HCT116 (cell line): ENCODE measurements at places on chromosomes 3 and 15.

- no peak for DNase-seq
Observed at GRCh38 chr15:69224383-69224782, 63.9 kb downstream of the GLCE start.

DNA sequence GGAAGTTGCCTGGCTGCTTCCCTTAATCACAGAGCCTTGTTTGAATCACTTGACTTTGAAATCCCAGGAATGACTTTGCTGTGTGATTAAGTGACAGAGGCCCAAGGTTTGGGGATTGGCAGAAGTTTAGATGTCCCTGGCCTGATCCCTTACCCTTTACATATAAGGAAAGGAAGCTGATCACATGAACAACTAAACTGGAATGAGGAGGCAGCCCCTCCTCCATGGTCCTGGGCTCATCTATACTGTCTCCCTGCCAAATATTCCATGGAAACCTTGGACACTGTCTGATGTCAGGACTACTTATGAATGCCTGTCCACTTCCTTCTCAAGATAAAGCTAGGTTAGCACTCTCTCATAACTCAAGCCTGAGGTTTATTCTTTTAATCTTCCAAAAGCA, 181.3 kb upstream of the CTDSPL start:
- DNase-seq, result no peak

DNA sequence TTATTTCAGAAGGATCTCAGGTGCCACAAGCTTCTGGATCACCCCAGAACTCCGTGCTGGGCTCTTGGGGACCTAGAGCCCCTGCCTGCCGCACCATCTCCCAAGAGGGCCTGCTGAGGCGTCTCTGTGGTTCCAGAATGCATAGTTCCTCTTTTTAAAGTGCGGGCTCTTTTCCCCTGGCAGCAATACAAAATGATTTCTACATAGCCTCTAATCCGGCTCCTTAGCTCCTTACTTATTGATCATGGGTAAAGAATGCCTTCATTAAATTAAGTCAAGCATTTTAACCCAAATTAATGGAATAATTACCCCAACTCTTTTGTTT, 121.9 kb downstream of the ATP10A start:
- DNase-seq, result no peak

- no peak for DNase-seq
Observed at GRCh38 chr3:138985932-138986331, 20.1 kb downstream of the PRR23A start.
